ENCODE measurements at places on chromosomes 7 and 10.
A peak's percentile ranks its signal among the peaks of the same experiment; 100 is the strongest.

- DNase-seq, result no peak
Observed at GRCh38 chr7:137932881-137933269, 69.0 kb downstream of the CREB3L2 start.

DNA sequence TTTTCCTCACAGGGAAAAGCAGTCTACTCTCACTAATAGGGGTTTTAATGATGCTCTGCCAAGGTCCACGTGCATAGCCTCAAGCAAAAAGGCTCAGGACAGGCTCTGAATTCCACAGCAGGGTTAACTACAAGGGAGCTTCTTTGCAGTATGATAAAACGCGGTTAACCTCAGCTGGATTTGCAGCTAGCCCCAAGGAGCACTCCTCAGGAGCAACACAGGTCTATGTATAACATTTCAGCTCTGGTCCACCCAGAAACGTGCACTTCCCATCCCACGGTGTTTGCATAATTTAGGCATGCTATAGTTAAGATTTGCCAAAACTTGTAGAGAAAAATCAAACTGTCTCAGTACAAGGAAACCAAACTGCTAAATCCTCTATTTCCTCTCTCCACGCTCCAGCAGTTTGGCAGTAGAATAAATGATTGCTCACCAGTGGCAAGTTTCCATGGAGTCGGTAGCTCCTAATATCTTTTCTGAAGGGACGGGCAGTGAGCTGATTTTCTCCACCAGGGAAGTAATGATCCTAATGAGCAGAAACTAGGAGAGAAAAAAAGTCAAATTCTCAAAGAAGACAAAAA, 13.1 kb upstream of the ASB4 start:
- DNase-seq, result no peak

- no peak for DNase-seq
Observed at GRCh38 chr10:12529976-12530375, 180.6 kb downstream of the CAMK1D start.

GRCh38 chr10:481628-482027, 207.8 kb downstream of the DIP2C start:
- no peak for DNase-seq

DNA sequence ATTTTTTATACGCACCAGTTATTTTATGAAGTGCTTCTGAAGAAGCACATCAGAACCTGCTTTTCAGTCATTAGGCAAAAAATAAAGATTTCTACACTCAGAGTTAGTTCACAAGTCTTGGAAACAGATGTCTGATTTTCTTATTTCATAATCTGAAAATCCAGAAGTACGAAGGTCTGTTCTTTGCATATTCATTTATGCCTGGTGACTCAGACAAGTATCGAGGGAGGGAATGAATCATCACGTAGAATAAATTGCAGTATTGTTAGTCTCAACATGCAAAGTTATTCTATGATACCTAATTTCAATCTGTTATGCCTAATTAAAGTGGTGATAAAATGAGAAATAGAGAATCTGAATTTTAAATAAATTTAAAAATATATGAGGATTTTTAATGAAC, 113.6 kb upstream of the SEM1 start:
- no peak for DNase-seq

DNA sequence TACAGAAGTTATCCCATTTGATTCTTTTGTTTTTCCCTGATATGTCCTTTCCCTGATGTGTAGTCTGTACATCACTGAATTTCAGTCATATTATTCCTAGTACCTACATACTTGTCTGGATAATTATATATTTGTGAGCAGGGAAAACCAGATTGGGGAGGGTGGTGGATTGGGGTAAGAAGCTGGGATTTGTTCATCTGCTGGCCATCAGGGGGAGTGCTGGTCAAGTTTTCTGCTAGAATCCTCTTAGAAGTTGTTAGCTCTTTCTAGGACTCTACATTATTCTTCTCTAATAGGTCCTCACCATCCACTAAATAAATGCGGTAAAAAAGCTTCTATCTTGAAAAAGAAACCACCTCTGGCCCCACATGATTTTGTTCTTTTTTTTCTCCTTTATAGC, 232.7 kb upstream of the TAC1 start:
- DNase-seq, result no peak

- DNase-seq, result no peak
Observed at GRCh38 chr7:25287291-25287690, 59.0 kb upstream of the NPVF start.

- DNase-seq, result no peak
Observed at GRCh38 chr10:104966563-104967297, 325.6 kb downstream of the SORCS3 start.

- no peak for DNase-seq
Observed at GRCh38 chr7:157793087-157793353, 456.2 kb downstream of the DNAJB6 start.

DNA sequence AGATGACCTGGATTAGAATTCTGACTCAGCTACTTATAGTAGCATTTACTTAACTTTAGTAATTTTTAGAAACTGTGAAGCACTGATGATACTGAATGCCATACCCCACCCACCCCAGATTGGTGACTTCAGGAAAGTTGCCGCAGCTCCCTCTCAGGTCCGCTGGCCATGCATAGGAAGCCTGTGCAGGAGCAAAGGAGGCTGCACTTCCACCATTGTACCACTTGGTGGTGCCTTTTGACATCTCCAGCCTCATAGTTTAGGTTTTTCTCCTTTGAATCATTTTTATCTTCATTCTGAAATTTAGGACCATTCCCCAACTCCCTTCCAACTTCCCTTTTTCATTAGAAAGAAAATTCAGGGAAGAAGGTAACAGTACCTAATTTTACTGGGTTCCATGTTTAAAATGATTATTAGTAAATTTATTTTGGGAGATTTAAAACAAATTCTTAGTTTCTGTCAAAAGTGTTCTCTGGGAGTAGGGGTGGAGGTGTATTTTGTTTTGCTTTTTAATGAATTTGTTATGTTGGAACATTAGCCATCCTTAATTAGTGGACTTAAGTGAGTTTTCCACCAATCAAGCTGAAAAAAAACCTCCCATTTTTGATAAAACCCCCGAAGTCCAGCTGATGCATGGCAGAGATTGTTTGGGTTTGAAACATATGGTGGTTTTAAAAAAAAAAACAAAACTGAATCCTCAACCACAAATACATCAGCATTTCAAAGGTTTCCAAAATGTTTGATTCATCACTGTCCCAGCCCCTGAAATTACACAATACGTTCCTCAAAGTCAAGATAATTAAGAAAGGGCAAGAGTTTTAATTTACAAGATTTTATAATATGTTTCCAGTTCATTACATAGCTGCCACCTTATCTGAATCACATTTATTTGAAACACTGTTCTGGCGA, 109.6 kb downstream of the WNT2 start:
- peak; percentile 37 for DNase-seq

All from CD4-positive, alpha-beta T cell treated with Interleukin-1 beta for 1 hour (primary cell).